ENCODE measurements at places on chromosomes 5 and 9. TPM values are rescaled to one million over a fixed set of nuclear protein-coding genes. Genes with fewer than 3 reads are reported as not detected.
A peak's percentile ranks its signal among the peaks of the same experiment; 100 is the strongest.

TMC1 gene
- polyA plus RNA-seq = not detected

NMUR2 gene
- polyA plus RNA-seq = not detected

CCIN gene
- polyA plus RNA-seq = not detected

ADAMTS12 gene
- polyA plus RNA-seq = not detected

ANKRD18B gene
- polyA plus RNA-seq = not detected

FAXDC2 gene
- 30.9 TPM for polyA plus RNA-seq

STARD4 gene
- 25.7 TPM for polyA plus RNA-seq

PCDHB14 gene
- polyA plus RNA-seq = not detected

IRX1 gene
- polyA plus RNA-seq = not detected

DNA sequence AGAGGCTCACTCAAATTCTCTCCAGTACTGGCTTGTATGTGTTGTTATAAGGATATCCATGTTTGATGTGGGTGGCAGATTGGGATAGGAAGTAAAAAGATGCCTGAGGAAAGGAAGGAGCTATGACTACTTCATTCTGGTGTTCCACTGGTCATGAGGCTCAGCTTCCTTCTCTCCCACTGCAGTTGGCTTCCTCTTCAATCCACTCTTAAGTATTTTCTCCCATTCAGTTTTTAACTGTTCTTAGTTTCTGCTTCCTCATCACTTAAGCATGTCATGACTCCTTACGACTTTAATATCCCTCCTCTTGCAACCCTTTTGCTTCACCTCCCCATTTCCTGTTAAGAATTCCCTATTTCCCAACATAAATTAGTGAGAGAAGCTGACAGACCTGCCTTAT is 81.1 kb downstream of the PJA2 start:
- no peak for DNase-seq

DNA sequence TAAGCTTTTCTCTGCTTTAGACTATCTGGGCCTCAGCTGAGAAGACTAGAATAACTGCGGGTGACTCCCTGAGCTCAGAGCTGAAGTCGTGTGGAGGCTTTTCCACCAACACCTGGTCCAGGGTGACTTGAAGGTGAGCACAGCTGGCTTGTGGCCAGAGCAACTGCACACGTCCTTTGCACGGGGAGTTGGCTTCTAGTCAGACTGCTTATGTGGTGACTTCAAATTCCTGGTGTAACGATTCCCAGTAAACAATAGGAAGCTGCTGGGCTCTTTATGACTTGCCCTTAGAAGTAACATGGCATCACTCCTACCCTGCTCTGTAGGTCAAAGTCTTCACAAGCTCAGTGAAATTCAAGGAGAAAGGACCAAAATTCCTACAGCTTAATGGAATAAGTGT is 800.6 kb upstream of the CDH6 start:
- DNase-seq = peak; percentile 6

- DNase-seq = peak; percentile 83
Observed at GRCh38 chr9:33161589-33162132, 5.5 kb downstream of the B4GALT1 start.

GRCh38 chr5:29016067-29016466 is 1977.7 kb upstream of the CDH9 start:
- DNase-seq = no peak

DNA sequence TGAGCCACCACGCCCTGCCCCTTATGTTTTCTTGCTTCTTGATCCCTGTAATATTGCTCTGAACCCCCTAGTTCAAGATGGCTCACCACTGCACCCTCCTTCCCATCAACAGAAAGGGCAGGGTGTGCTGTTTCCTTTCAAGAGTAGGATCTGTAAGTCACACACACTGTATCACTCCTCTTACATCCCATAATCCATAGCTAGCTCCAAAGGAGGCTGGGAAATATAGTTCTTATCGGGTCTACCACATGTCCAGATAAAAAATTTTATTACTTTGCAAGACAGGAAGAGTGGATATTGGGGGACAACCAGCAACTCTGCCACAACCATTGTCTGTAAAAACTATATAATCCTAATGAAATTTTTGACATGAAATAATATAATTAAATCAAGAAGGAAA is 79.6 kb downstream of the C9orf50 start:
- no peak for DNase-seq

GRCh38 chr9:7452378-7452777 is 347.2 kb downstream of the DMAC1 start:
- no peak for DNase-seq

DNA sequence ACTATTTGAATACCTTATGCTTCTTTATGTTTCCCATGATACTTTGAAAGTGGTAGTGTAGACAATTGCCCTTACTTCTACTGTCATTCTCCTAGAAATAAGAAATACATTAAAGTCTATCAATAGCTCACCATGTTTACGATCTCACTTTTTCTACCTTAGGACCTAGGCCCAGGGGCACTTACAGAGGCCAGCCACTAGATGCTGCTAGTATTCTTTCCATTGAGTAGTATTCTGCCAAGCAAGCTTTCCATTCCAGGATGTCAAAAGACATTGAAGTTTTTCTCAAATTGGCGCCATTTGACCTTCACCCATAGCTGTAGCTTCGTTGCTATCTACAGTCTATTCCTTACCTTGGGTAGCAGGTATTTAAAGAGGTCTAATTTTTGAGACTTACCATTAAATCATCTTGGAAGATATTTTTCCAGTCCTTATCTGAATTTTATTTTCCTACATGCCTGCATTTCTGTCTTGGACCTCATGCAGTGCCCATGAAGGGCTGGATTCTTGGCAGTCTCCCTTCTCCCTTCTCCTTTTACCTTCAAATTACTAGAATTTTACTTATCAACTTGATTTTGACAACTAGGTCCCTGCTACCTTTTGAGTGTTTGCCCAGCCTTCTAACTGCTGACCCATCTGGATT is 246.0 kb upstream of the NUDT12 start:
- DNase-seq = peak; percentile 3

DNA sequence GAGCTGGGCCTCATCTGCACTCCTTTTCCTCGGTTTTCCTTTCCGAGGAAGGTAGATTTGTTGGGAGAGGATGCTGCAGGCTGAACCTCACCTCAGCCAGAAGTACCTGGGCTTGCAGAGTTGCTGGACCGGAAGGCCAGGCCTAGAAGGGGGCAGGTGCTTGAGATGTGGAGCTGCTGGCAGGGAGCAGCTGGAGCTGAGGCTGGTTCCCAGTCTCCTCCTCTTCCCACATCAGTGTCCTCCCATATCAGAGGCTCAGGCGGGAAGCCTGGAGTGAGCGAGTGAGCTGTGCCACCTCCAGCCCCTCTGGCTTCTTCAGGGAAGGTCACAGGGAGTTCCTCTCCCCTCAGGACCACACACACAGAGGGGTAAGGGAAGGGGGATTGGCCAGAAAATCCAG is 259.4 kb downstream of the GADD45G start:
- no peak for DNase-seq

DNA sequence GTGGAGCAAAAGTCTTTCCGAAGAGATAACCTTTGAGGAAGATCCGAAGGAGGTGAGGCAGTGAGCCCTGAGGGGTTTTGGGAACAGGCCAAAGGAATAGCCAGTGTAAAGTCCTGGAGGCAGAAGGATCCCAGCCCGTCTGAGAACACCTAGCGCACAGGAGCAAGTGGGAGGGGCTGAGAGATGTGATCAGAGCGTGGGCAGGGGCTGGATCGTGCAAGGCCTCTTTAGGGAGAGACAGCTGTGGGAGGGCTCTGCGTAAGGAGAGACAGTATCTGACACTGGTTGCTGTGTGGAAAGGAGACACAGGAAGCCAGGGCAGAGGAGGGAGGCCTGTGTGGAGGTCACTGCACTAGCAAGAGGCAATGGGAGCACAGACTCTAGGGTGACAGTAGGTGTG is 68.2 kb downstream of the BARX1 start:
- DNase-seq = no peak

GRCh38 chr5:123997462-123998215 is 485.7 kb downstream of the CSNK1G3 start:
- DNase-seq = peak; percentile 10

GRCh38 chr5:37740331-37741066 is 99.3 kb downstream of the GDNF start:
- DNase-seq = no peak

DNA sequence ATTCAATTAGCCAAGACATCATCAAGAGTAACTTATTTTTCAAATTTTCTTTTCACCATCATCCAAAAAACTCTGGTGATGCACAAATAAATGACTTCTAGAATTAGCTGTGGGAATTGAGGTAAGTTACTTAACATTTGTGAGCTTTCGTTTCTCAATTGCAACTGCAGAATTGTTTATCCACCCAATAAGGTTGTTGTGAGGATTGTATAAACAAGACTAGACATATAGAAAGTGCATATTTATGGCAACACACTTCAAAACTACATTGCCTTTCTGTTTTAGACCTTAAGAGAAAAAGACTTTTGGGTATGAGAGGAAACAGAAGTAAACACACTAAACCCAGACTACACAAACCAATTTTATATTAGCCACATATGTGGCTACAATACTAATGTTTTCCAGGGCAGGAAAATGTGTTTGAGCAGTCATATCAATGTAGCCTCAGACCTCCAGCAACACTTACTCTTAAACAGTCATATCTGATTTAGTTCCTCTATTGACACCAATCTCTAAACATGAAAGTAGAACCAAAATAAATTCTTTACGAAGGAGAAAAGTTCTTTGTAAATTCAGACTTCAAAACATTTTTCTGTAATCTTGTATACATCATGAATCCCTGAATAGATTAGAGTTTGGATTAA is 488.0 kb upstream of the CYLC2 start:
- no peak for DNase-seq

DNA sequence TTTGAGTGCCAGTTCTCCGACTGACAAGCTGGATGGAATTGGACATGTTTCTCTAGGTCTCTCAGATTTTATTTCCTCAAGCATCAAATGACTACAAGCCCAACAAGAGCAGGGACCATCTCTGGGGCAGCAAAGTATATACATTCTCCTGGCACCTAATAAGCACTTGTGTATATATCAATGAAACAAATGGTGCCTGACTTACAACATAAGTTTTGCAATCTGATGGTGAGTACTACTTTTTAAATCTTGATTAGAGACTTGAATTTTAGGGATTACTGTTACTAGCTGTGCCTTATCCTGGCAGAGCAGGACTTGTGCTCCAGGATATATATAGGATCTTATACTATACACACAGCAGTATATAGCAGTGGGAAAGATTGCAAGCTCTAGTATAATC is 8.8 kb upstream of the ABLIM3 start:
- no peak for DNase-seq

DNA sequence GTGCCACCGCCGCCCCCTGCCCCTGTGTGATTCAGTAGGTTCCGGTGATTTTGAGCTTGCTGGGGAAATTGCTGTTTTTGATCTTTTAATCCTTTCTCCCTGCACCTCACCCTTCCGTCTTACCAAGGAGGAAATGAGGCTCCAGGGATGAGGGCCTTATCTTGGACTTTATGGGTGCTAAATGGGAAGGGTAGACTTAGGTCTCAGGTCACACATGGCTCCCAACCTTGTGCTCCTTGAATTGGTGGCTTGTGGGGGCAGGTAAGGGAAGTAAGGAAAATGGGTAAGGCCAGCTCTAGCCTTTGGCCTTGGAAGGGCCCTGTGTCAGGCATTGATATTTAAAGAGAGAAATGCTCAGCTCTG is 1.9 kb downstream of the ERGIC1 start:
- peak; percentile 60 for DNase-seq

DNA sequence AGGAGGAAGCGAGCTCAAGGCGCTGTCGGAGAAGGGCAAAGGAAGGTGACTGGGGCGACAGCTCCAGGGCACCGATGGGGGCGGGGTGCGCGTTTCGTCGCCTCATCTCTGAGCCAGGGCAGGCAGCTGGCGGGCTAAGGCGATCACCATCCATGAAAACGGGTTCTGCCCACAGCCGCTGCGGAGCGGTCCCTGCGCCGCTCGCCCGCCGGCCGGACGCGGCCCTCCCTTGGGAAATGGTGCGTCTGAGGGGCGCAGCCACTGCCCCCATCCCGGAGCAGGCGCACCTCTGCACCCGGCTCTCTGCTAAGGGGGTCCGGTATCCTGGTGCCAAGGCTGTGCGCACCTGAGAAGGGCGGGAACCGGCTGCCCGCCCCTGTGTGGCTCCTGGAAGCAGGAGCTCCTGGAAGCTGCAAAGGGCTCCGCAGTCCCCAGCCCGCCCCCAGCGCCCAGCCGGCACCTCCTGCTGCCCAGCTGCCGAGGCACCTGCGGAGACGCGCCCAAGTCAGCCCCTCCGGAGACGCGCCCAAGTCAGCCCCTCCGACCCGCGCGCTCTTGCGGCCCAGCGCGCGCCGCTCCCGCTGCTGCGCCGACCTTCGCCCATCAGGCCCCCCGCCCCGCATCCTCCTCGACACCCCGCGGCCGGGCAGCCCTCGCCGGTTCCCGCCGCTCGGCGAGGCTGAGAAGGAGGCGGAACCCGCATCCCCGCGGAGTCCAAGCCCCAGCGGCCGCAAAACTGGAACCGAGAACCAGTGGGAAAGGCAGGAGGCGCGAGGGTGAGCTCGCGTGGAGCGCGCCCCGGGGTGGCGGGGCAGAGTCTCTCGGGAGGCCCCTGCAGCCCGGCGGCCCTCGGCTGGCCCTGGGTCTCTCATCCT is 757 bp downstream of the ANKRD34B start:
- no peak for DNase-seq

- DNase-seq = no peak
Observed at GRCh38 chr9:85676790-85677189, 65.0 kb downstream of the AGTPBP1 start.

GRCh38 chr9:131668057-131668438 is 71.8 kb downstream of the RAPGEF1 start:
- DNase-seq = no peak

DNA sequence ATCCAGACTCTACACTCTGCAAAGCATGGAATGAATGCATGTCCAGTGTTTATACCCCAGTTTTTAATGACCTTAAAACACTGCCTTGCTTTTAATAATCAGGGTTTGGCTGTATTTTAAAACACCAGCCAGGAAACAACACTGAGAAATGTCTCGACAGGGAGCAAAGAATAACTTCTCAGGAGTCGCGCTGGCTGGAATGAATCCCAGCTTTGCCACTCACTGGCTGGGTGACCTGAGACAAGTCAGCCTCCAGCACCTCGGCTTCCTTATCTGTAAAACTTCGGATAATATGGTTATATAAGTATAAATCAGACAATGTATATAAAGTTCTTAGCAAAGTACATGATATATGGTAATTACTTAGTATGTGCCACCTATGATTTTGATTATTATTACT is 505.0 kb downstream of the SPOCK1 start:
- DNase-seq = no peak

DNA sequence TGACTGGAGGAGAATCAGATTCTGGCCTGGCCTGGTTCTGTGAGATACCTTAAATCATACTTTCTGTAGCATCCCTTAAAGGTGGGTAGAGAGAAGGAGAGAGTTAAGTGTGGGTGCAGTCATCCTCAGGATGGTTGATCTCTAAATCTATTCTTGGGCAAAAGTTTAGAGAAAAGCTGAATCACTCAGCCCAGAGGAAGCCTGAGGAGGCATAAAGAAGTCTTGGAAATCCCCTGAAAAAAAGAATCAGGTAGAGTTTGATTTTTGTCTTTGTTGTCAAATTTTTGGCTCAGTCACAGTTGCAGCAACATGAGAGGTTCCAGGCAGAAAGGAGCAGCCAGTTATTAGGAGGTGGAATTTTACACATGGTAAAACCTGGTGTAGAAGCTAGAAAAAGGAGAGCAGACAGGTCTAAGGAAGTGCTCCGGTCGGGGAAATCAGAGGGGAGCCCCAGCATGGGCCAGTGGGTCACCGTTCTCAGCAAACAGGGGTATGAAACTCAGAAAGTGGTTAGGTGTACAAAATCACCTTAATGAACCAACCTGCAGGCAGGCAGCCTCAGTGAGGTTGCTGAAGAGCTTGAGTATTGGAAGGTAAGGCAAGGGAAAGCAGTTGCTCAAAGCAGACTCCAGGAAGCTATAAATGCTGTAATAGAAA is 116.2 kb upstream of the CNTLN start:
- no peak for DNase-seq
